Astrocyte of the spinal cord (primary cell): ENCODE measurements at places on chromosomes 3 and 15.

DNA sequence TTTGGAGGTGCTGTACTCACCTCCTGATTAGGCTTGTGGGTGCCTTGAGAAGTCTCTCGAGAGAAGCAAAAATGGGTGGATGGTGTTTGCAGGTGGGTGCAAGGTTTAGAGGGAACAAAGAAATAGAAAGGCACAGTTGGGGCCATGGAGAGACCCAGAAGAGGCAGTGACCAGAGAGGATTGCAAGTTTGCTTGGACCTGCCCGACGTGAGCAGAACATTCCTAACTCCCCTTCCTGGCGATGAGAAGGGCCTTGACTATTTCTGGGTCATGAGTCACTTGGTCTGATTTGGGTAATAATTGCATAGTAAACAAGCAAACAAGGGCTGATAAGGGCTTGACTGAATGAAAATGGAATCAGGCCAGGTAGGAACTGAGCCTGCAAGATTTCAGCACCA is 7.0 kb upstream of the CTSH start:
- no peak for DNase-seq

- no peak for DNase-seq
These were observed 105.5 kb downstream of the BDH1 start for GRCh38 chr3:197450308-197450707.

- peak; percentile 49 for DNase-seq
These were observed 34.4 kb upstream of the MEIS2 start for GRCh38 chr15:37134699-37135131.

DNA sequence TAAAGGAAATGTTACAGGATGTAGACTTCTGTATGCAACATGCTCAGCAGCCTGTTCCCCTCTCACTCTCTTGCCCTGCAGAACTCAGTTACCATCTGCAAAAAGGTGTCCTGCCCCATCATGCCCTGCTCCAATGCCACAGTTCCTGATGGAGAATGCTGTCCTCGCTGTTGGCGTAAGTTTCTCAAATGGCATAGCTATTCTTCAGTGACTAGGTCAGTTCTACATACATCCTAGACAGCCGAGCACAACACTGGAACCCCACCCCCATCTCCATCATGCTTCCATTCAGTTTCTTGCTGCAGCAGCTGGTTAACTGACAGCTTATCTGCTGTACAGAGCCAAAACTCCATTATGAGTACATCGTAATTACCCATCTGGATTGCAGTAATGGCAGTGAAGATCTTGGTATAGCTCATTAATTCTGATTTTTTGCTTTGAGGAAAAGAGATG is 4.5 kb downstream of the THBS1 start:
- DNase-seq, result peak; percentile 9

DNA sequence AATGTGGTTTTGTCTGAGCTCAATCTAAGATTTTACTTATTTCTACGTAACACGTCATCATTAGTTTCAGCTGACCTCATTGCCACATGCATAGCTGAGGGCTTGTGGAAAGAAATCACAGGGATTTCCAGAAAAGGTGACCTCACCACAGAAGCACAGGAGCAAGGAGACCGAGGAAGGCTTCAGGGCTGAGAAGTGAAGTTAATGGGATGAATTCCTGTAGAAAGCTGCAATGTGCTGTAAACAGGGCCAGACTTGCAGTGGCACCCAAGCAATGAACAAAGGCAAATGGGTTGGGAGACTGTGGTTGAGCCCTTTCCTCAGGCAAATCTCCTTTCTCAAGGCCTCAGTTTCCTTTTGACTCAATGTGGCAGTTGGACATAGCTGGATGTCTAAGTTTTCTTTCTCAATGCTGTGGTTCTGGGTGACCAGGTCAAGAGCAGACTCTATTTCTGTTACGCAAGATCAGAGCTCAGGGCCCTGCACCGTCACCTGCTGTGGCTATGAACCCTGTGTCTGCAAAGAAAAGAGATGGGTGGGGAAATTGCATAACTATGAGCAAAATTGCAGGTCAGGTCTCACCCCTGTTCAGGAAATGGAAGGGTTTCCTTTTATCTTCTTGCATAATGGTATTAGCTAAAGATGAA is 252.2 kb upstream of the TBL1XR1 start:
- DNase-seq, result peak; percentile 89

DNA sequence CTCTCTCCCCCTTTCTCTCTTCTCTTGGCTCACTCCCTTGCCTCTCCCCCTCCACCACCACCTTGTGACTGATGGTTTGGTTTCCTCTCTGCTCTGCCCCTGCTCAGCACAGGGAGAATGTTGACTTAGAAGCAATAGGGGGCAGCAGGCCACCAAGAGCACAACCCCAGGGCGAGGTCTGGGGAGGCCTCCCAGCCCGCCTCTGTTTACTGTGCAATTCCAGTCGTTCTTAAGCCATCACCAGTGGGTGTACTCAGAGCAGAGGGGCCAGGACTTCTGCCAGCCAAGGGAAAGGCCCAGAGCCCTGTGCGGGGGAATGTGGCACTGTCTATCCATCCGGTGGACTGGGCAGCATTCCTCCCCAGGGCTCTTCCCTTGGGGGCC is 5.7 kb upstream of the APEH start:
- no peak for DNase-seq

DNA sequence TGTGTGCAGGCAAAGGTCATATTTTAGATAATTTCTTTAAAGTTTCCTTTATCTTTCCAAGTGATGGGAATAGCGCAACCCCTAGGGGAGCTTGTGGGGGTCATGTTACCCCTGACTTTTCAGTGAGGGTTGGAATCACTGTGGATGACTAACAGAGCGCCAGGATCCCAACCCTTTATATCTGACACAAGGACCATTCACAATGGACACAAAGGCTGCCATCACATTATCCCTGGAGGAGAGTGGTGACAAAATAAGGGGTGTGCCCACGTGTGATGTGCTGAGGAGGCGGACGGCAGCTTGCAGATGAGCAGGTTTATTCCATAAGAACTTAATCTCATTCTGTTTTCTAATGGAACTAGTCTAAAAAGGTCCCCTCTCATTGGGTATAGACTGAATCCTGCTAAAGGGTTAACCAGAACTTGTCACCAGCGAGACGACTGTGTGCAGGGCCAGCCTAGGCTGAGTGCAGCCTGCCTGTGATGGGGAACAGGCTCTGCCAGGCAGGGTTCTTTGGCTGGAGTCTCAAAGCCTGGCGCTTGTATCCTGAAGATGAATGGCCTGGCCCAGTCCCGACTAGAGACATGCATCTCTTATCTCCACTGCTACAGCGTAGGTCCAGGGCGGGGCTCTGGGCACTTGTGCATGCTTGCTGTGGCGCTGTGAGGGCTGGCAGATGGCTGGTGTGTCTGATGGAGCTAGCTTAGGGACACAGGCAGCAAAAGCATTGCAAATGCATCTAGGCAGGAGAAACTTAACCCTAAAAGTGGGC is 50.2 kb downstream of the CHDH start:
- no peak for DNase-seq

GRCh38 chr15:85443046-85443445 is 62.6 kb downstream of the AKAP13 start:
- no peak for DNase-seq

GRCh38 chr3:535566-536416 is 339.2 kb downstream of the CHL1 start:
- peak; percentile 14 for DNase-seq

DNA sequence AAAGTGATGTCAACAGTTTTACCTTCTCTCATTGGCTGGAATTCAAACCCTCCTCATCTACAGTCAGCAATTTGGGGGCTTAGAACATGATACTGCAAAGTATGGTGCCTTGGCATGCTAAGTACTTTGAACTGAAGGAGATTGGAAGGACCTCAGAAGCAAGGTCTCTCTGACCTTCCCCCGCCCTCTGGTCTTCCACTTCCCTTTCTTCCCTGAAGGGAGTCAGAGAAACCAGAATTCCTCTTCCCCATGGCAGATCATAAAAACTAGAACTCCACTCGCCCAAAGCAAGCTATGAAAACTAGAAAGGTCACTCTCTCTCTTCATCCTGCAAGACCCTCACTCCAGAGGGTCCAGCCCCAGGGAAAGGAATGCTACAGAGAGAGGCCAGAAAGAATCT is 64.2 kb downstream of the CD200R1L start:
- DNase-seq, result no peak

DNA sequence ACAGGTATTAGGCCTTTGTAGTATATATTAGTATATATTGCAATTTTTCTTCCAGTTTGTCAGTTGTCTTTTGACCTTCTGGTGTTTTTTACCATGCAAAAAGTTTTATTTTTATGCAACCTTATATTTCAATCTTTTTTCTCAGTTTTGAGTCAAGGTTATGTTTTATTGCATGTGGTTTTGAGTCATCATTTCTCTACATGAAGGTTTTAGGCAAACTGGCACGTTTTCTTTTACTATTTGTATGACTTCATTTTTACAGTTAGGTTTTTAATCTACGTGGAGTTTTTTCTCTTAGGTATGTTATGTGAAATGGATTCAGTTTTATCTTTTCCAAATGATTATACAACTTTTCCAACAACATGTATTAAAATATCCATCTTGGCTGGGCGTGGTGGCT is 36.8 kb upstream of the TCAIM start:
- DNase-seq, result no peak

- DNase-seq, result peak; percentile 70
These were observed 180.3 kb upstream of the TSC22D2 start for GRCh38 chr3:150227839-150228238.

DNA sequence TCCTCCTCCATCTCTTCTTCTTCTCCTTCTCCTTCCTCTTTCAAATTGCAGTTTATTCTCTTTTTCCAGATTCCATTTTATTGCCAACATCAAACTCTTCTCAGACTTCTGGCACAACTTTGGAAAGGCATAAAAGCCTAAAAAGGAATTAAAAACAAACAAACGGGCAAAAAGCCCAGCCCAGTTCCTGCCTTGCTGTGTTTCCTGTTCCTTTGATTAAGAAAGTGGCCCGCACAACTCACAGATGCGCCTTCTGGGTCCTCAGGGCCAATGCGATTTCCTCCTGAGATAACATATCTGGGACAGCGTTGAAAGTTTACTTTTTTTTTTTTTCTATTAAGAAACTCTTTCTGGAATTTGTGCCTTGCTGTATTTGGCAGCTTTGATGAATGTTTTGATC is 158.7 kb upstream of the UBE3A start:
- no peak for DNase-seq

DNA sequence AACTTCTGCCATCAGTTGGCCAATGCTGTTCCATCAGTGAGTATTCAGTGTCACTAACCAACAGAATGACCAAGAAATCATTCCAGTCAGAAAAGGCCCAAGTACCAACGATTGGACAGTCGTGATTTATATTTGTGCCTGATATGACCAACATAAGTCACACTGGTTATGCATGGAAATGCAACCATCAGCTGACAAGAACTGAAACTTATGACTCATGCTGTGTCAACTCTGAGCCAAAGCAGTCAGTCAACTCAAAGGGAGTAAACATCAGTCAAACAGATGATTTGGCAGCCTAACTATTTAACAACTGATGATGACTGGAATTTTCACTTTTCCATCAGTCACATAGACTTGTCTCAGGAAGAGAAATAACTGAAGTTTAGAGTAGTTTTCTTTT is 142.4 kb downstream of the ANXA2 start:
- DNase-seq, result no peak

DNA sequence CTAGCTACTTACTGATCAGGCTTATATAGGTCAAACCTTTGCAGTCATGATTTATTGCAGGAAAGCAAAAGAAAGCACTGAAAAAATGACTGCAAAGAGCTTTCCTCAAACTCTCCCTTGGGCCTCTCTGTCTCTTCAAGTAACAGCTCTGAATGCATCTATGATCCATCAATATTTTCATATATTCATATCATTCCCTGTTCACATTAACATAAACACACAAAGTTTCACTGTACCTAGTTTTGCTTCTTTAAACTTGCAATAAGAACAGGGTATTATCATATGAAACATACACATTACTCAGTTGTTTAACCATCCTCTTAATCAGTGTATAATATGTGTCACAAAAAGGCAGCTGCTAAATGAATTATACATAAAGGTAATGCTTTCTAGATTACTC is 107.9 kb upstream of the ARL6 start:
- no peak for DNase-seq

GRCh38 chr15:100760357-100760903 is 119.2 kb upstream of the ALDH1A3 start:
- DNase-seq, result no peak

- no peak for DNase-seq
These were observed 27.9 kb upstream of the PRR23E start for GRCh38 chr3:127165036-127165435.

- DNase-seq, result no peak
These were observed 84.9 kb downstream of the SMAD6 start for GRCh38 chr15:66786708-66787488.

DNA sequence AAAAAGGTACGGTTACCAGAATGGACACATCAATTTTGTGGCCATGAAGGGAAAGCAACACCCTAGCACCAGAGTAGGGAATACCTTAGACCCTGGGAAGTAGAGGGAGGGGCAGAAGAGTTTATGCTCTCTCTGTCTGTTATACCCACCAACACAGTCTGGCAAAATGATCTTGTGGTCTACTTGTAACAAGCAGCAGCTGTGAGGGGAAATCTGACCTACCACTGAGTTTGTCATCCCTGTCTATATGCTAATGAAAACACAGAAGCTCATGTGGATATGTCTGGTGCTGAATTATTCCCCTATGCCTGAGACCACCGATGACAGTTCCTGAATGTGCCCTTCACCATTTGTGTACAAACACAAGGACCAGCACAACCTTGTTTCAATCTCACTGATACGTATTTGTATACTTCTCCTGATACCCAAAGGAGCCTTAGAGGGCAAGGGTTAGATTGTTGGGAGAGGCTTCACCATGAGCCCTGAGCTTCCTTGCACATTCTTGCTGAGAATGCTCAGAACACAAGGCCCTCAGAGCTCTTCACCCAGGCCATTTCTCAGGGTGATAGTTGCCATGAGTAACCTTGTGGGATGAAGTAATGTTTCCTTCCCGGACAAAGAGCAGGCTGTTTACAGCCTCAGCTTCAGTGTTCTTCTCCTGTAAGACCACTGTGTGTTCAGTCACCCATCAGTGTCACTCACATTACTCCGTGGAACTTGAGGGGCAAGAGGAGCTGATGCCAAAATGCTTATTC is 24.7 kb upstream of the ZNF639 start:
- peak; percentile 20 for DNase-seq

DNA sequence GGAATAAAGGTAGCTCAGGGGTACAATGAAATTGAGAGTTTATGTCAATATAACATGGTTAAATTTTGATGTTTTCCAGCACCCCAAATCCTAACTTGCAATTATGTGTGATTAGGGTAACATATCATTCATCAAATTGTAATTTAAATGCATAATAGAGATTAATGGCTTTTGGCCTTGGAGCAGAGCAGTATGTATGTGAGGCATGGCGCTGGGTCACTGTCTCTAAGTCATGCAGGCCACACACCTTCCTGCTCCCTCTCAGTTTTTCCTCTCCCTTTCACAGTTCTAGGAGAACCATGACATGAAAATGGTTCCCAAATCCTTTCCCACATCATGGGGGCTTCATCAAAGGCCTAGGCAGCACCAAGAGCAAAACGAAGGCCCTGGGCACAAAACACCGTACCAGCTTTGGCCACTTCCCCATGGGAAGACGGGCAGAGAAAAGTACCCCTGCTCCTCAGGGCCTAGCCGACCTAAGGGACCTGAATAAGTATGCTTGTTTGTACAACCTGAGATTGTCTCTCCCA is 3.9 kb upstream of the SRP14 start:
- no peak for DNase-seq
